ENCODE measurements at places on chromosomes 2 and 18. TPM values are rescaled to one million over a fixed set of nuclear protein-coding genes. Genes with fewer than 3 reads are reported as not detected.

GRCh38 chr18:80231616-80232015, 15.7 kb downstream of the PARD6G start:
- DNase-seq: no peak
- H3K4me1 ChIP-seq: peaks cover 29% of the 10 kb centered on the region
- no peak overlapping the region for H3K4me3 ChIP-seq
- H3K27ac ChIP-seq: no peak overlapping the region
- H3K36me3 ChIP-seq: no peaks in the 10 kb centered on the region

ANO7 gene
- total RNA-seq: 0.94 TPM

GRCh38 chr2:134411828-134412638, 158.2 kb downstream of the MGAT5 start:
- DNase-seq: peak; percentile 67
- H3K27ac ChIP-seq: no peak overlapping the region
- no peaks in the 10 kb centered on the region for H3K27me3 ChIP-seq
- H3K4me3 ChIP-seq: no peak overlapping the region

GRCh38 chr2:220786216-220786615, 785.9 kb downstream of the EPHA4 start:
- no peak overlapping the region for H3K4me3 ChIP-seq
- no peaks in the 10 kb centered on the region for H3K4me1 ChIP-seq
- no peak for DNase-seq
- no peaks in the 10 kb centered on the region for H3K27me3 ChIP-seq
- H3K27ac ChIP-seq: no peak overlapping the region

GRCh38 chr2:186518945-186519344, 32.9 kb downstream of the ZC3H15 start:
- no peaks in the 10 kb centered on the region for H3K36me3 ChIP-seq
- no peak for DNase-seq
- H3K27me3 ChIP-seq: no peaks in the 10 kb centered on the region
- peak overlapping the region; percentile 55 for H3K27ac ChIP-seq

DNA sequence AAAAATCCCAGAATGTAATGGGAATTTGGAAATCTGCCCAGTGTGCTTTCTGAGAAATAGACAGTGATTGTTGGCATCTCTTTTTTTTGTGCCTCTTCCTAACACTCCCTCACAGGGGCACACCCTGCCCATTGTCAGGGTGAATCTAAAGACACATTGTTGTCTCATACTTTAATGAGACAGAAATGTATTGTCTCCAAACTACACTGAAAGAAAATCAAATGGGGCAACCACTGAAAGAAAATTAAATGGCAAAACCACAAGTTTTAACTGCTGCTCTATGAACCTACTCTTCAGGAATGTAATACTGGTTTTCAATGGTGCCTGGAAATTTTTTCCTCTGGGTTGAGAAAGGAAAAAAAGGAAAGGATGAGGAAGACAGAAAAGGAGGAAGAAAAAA, 43.2 kb upstream of the GLS start:
- H3K27me3 ChIP-seq: no peaks in the 10 kb centered on the region
- DNase-seq: no peak
- peaks cover 19% of the 10 kb centered on the region for H3K4me1 ChIP-seq
- no peaks in the 10 kb centered on the region for H3K36me3 ChIP-seq
- no peak overlapping the region for H3K4me3 ChIP-seq
- H3K27ac ChIP-seq: no peak overlapping the region

DNA sequence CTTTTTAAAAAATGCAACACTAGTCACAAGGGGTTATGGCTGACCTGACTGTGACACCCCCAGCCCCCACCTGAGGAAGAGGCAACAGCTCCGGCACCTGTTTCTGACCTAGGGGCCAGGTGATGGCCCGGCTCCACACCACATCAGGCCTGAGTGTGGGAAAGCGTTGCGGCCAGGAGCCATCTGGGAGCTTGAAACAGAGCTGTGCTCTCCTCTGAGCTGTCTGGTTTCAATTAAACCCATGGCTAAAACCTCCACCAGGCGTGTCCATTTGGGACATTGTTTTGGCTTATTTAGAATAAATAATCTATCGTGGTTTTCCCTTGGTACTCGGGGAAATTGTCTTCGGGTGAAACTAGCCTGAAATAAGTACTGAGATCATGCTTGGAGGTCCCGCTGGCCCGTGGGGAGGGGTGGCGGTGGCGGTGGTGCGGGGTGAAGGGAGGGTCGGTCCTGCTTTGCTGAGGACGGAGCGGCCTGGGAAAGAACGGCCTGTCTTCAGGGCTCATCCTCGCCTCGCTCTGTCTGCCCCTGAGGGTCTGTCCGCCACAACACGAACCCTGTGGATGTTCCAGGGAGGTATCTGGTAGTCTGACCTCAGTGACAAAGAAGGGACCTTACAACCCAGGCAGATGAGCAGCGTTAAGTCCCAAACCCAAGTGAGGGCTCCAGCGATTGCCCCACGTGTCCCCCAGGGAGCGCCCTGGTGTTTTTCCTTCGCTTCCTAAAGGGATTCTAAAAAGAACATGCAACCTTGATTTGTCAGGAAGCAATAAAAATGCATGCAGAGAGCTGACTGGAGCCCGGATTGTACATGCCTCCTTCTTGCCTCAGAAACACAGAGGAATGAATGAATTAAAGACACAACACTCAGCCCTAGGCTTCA, 58.7 kb downstream of the IL1RL2 start:
- no peak overlapping the region for H3K27ac ChIP-seq
- H3K27me3 ChIP-seq: no peaks in the 10 kb centered on the region
- no peak overlapping the region for H3K4me3 ChIP-seq
- H3K4me1 ChIP-seq: peaks cover 7% of the 10 kb centered on the region
- no peaks in the 10 kb centered on the region for H3K36me3 ChIP-seq

ACMSD gene
- 1.4 TPM for total RNA-seq

GRCh38 chr2:45013229-45014015, 4.2 kb upstream of the SIX2 start:
- H3K27ac ChIP-seq: no peak overlapping the region
- no peak for DNase-seq
- no peaks in the 10 kb centered on the region for H3K36me3 ChIP-seq
- peak overlapping the region; percentile 28 for H3K4me3 ChIP-seq

TMEM37 gene
- total RNA-seq: 50.2 TPM

ZNF892 gene
- total RNA-seq: 10.5 TPM

ADRA2B gene
- 0.78 TPM for total RNA-seq

DNA sequence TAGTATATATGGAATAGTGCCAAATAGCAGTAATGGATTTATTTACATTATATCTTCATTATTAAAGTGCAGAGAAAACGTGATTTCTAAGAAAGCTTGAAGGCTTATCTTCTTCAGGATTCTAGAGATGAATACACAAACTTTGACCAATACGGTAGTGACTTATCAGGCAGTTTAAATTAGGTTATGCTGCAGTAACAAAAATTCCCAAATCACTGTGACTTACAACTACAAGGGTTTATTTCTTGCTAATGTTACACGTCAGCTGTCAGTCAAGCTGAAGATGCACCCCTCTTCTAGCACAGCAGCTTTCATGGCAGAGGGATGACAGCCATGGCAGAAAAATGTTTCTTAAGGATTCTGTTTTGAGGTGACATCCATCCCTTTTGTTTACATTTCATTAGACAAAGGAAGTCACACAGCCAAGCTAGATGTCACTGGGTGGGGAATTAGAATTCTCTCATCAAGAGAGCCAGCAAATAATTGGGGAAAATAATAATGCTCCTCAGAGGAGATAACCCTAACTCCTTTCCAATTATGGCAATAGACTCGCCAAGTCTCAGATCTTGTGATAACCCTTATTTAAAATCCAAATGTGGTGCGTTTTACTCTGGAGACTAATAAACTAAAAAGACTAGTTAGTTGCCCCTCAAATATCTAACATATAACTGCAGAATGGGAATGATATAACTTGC, 268.3 kb upstream of the CYP26B1 start:
- no peak overlapping the region for H3K27ac ChIP-seq
- DNase-seq: no peak
- H3K4me3 ChIP-seq: no peak overlapping the region
- H3K4me1 ChIP-seq: peaks cover 10% of the 10 kb centered on the region
- H3K36me3 ChIP-seq: no peaks in the 10 kb centered on the region
- H3K27me3 ChIP-seq: no peaks in the 10 kb centered on the region

SLC8A1 gene
- 2.0 TPM for total RNA-seq

ITGB6 gene
- total RNA-seq: 11.1 TPM

DNA sequence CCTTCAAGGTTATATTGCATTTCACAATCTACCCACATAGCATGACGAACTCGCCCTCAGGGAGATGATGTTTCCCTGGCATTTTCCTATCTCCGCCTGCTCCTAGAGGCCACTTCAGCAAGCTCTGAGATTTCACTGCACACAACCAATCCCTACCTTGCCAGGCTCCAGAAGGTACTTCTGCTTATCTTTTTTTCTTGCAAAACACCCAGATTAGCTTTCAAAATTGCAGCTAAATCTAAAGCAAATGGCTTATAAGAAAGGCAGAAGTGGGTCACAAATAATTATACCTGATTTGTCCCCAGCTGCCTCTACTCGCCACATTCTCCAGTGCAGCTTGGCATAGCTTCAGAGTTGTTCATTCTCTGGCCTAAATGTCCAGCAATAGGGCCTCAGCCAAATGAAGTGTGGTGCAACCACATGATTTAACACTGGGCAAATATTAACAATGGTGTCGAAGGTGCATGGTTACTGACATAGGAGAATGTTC, 32.4 kb upstream of the MRPL19 start:
- H3K4me3 ChIP-seq: no peak overlapping the region
- no peaks in the 10 kb centered on the region for H3K36me3 ChIP-seq
- H3K4me1 ChIP-seq: no peaks in the 10 kb centered on the region
- no peak overlapping the region for H3K27ac ChIP-seq
- DNase-seq: no peak
- no peaks in the 10 kb centered on the region for H3K27me3 ChIP-seq

DNA sequence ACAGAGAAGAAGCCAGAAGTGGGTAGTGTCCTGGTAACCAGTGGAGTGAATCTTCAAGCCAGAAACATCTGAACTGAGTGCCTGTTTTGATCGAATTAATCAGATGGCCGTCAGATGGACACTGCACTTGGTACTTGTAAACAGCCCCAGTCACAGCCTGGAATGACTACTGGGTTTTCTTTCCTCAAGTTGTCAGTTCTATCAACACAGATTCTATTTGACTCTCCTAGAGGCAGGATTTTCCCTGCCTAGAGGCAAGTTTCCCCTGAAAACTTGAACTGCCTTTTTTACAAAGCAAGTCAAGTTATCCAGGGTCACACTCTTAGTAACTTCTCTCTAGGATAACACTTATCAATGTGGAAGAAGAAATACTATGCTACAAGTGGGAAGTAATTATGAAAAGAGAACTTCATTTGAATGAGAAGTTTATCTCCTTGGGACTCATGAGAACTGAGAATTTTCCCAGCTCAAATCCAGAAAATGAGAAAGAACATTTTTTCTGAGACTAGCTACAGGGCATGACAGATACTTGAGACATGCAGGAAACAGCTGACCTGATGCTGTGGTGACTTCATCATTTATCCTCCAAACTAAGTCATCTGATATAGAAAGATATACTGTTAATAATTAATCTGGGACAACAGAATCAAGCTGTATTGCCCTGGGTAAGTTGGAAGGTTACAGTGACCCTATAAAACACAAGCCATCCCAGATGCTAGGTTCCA, 36.0 kb downstream of the SULT1C2 start:
- no peak overlapping the region for H3K4me3 ChIP-seq
- no peak overlapping the region for H3K27ac ChIP-seq
- H3K36me3 ChIP-seq: no peaks in the 10 kb centered on the region
- no peaks in the 10 kb centered on the region for H3K27me3 ChIP-seq
- DNase-seq: no peak
- no peaks in the 10 kb centered on the region for H3K4me1 ChIP-seq

GRCh38 chr18:36828157-36828629, 609 bp downstream of the TPGS2 start:
- H3K27ac ChIP-seq: peak overlapping the region; percentile 91
- DNase-seq: no peak
- H3K36me3 ChIP-seq: no peaks in the 10 kb centered on the region
- H3K27me3 ChIP-seq: no peaks in the 10 kb centered on the region
- H3K4me3 ChIP-seq: peak overlapping the region; percentile 84
- peaks cover 11% of the 10 kb centered on the region for H3K4me1 ChIP-seq

GRCh38 chr2:230512955-230513748, 97.2 kb downstream of the SP100 start:
- H3K4me1 ChIP-seq: no peaks in the 10 kb centered on the region
- no peaks in the 10 kb centered on the region for H3K27me3 ChIP-seq
- DNase-seq: no peak

KCNG3 gene
- not detected for total RNA-seq

DNA sequence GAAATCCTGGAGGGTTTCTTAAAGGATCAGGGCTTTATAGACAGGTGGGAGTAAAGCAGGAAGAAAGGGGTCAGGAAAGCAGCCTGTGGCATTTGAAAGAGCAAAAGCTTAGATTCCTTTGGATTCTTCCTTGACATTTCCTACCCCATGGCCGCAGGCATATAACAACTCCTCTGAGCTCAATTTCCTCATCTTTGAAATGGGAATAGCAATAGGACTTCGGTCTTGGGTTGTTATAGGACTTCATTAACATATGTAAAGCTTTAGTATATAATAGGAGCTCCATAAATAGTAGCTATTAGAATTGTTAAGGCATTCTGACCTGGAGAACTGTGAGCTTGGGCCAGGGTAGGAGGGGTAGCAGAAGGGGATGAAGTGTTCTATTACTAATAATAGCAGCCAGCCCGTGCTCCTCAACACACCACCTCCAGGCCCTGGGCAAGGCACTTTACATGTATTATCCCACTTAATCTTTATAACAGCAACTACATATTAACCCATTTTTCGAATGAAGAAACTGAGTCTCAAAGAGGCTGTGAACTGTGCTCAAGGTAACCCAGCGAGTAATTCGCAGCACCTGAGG, 10.6 kb downstream of the ZFP36L2 start:
- no peaks in the 10 kb centered on the region for H3K27me3 ChIP-seq
- H3K4me1 ChIP-seq: peaks cover 35% of the 10 kb centered on the region
- H3K27ac ChIP-seq: no peak overlapping the region
- H3K36me3 ChIP-seq: no peaks in the 10 kb centered on the region

MAPK4 gene
- 11.9 TPM for total RNA-seq

POTEC gene
- 0.11 TPM for total RNA-seq

- H3K27ac ChIP-seq: no peak overlapping the region
- H3K27me3 ChIP-seq: no peaks in the 10 kb centered on the region
- peaks cover 5% of the 10 kb centered on the region for H3K4me1 ChIP-seq
- H3K36me3 ChIP-seq: no peaks in the 10 kb centered on the region
- no peak for DNase-seq
- H3K4me3 ChIP-seq: no peak overlapping the region
Observed at GRCh38 chr2:219123356-219124135, 37.1 kb downstream of the NHEJ1 start.

- H3K27ac ChIP-seq: no peak overlapping the region
- no peaks in the 10 kb centered on the region for H3K27me3 ChIP-seq
- DNase-seq: no peak
- H3K36me3 ChIP-seq: peaks cover 7% of the 10 kb centered on the region
- no peak overlapping the region for H3K4me3 ChIP-seq
Observed at GRCh38 chr2:239093952-239094351, 246.1 kb downstream of the TWIST2 start.

Measured in thyroid gland (tissue), 4 donors.